ENCODE measurements at places on chromosomes 5 and 9.

- no peak for DNase-seq
Observed at GRCh38 chr9:73742412-73742811, 590.7 kb downstream of the ANXA1 start.

GRCh38 chr5:74949976-74950375 is 83.8 kb upstream of the FAM169A start:
- DNase-seq = no peak

- DNase-seq = no peak
Observed at GRCh38 chr5:171623551-171624097, 162.0 kb upstream of the SMIM23 start.

GRCh38 chr5:179304466-179304865 is 40.8 kb downstream of the ADAMTS2 start:
- DNase-seq = no peak

- DNase-seq = no peak
Observed at GRCh38 chr9:128068386-128069205, 564 bp downstream of the SLC25A25 start.

DNA sequence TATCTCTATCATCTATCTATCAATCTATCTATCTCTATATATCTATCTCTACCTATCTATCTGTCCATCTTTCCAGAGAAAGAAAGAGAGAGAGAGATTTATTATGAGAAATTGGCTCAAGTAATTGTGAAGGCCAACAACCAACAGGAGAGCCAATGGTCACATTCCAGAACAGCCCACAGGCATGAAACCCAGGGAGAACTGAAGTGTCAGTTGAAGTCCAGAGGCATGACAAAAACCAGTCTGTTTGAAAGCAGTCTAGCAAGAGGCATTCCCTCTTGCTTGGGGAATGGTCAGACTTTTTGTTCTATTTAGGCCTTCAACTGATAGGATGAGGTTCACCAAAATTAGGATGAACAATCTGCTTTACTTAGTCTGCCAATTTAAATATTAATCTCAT is 87.6 kb upstream of the PLCXD3 start:
- no peak for DNase-seq

DNA sequence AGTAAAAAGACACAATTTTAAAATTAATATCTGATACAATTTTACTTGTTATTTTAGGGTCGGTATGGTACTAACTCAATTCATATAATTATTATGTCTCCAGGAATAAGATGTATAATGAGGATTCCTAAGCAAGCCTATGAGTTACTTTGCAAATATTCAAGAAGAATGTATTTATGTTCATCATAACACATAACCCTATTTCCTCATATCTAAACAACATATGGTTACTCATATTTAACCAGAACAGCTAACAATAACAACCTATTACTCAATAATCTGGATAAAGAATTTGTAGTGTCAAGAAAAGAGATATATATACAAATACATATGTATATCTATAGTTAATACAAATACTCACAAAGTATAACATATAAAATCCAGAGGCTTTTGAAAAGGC is 285.9 kb downstream of the ARL15 start:
- DNase-seq = no peak

DNA sequence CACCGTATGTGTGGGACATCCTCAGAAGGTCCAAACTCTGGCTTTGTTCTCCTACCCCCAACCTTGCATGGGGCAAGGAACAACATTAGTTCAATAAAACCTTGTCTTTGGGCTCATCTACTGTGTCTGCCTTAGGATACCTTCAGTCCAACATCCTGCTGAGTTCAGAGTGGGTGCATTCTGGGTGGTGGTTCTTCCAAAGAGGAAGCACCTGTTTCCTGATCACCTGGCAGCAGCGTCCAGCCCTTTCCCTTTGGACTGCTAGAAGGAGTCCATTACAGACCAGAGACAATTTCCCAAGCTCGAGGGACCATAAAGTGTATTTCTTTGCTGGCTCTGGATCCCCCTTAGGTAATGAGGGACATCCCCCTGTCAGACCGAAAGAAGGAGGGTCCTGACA is 154.1 kb downstream of the SEMA6A start:
- no peak for DNase-seq

- DNase-seq = no peak
Observed at GRCh38 chr9:134807716-134808446, 72.7 kb upstream of the FCN2 start.

DNA sequence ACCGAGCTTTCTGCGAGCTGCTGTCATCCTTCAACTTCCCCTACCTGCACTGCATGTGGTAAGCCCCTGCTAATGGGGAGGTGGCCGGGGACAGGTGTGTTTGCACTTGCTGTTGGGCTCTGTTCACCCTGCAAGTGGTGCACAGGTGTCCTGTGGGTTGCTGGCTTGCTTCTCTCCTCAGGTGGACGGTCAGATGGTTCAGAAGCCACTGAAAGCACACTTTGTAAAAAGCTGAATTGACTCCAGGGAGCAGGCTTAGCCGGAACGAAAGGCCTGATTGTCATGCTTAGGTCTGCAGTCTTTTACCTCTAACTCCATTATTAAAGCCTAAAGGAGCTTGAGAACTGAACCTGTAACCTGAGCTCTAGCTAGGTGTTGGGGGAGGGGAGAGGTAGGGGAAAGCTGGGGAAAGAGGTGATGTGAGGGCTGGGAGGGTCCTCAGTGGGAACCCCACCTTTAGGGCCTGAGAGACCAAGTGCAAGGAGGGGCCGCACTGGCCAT is 37.6 kb downstream of the ACER2 start:
- no peak for DNase-seq

- DNase-seq = no peak
Observed at GRCh38 chr5:113682497-113683136, 169.1 kb downstream of the YTHDC2 start.

- no peak for DNase-seq
Observed at GRCh38 chr5:149012350-149012749, 50.5 kb downstream of the SH3TC2 start.

- DNase-seq = no peak
Observed at GRCh38 chr5:14142202-14142826, 828 bp upstream of the TRIO start.

GRCh38 chr9:81999806-82000205 is 11.2 kb downstream of the SPATA31D1 start:
- DNase-seq = no peak

DNA sequence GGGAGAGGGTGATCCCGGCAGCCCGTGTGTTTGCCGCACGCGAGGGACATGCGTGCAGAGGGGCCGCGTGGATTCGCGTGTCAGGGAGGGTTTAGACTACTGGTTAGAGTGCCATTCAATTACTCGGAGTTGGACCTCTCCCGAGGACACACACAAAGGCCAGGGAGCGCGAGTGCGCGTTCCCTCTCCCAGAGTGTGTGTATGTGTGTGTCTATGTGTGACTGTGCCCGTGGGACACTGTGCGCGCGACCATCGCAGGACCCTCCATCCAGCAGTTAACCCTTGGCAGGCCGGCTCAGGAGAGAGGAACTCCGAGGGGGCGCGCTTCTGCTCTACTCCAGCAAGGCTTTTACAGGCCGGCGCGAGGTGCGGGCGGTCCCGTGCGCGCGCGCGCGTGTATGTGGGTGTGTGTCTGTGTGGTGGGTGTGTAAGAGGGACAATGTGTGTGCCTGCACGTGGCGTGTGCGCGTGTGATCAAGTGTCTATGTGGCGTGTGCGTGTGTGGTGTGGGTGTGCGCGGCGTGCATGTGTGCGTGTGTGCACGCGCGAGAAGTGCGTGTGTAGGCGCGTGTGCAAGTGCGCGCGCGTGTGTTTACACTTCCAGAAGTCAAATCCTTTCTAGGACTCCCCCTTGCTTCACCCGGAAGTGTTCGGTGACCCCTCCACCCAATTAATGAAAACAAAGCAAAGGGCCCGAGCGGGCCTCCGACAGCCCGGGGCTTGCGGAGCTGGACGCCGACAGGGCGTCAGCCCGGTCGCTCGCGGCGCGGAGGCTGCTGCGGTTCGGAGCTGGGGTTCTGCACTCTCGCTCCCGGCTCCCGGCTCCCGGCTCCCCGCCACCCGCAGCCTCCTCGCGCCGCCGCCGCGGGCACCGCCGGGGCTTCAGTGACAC is 75.3 kb upstream of the TBCA start:
- no peak for DNase-seq

DNA sequence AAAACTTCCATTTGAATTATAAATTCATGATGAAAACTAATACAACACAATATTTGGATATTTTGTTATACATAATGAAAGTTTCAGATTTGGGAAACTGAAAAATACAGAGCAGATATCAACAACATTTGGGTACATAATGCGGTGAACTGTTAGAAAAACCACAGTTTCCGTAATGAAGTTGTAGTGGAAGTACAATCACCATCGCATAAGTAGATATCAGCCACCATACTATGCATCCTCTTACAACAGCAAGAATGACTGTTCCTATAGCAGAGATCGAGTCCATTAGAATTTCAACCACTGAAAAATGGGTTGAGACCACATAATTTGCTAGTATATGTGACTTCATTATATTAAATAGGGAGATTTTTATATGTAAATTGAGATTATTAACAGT is 770.2 kb upstream of the DMAC1 start:
- DNase-seq = no peak

DNA sequence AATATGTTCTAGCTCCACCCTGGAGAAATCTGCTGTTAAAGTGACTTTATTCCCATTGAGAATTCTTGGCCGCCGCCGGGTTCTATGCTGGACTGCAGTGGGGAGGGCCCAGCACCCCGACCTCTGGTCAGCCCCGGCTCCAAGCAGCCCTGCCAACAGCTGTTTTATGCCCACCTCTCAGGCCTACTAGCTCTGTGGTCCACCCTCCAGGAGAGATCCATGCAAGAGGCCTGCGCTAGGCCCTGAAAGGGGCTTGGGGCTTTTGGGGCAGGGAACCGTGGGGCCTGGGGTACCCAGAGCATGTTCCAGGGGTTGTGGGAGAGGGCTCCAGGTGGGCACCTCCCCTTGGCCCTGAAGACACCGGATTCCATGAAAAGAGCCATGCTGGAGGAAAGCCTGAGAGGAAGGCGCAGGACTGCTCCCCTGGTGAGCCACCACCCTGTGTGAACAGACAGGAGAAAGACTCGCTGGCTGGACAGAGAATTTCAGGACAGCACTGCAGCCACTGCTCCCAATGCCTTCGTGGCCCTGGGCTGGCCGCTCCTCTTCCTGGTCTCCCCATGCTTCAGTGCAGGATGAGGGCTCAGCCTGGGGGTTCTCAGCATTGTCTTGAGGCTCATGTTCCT is 44.6 kb upstream of the RUFY1 start:
- DNase-seq = no peak

Data from CMK (cell line).